ENCODE measurements at places on chromosomes 5 and 9. TPM values are rescaled to one million over a fixed set of nuclear protein-coding genes. Genes with fewer than 3 reads are reported as not detected.
A peak's percentile ranks its signal among the peaks of the same experiment; 100 is the strongest.

SLC34A1 gene
- total RNA-seq = not detected

TAF11L7 gene
- total RNA-seq = not detected

OMD gene
- total RNA-seq = 30.0 TPM

OSMR gene
- total RNA-seq = 54.0 TPM

FGD3 gene
- total RNA-seq = 10.4 TPM

GRCh38 chr9:122479062-122479461 lies 1.3 kb upstream of the OR1J1 start:
- no peak overlapping the region for H3K4me3 ChIP-seq
- H3K27ac ChIP-seq = no peak overlapping the region
- H3K4me1 ChIP-seq = no peaks in the 10 kb centered on the region
- DNase-seq = no peak
- no peaks in the 10 kb centered on the region for H3K27me3 ChIP-seq

DNA sequence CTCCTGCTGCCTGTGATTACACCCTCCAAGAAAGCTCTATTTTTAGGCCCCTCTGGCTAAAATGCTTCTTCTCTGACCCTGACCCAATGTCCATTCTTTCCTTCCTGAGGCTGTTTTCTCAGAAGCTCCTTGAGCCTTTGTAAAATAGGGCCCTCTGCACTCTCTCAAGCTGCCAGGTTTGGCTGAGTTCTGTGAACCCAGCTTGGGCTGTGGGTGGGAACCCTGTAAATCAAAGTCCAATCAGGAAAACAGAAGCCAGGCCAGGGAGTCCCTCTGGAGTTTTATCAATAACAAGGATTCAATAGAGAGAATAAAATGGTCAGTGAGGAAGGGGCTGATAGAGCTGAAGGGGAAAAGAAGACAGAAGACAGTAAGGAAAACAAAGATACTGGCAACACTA lies 43.7 kb upstream of the ERCC6L2 start:
- H3K36me3 ChIP-seq = no peaks in the 10 kb centered on the region
- H3K4me3 ChIP-seq = no peak overlapping the region
- H3K4me1 ChIP-seq = no peaks in the 10 kb centered on the region
- DNase-seq = no peak
- H3K27ac ChIP-seq = no peak overlapping the region

GRCh38 chr9:88015606-88016005 lies 41.3 kb upstream of the CDK20 start:
- no peaks in the 10 kb centered on the region for H3K27me3 ChIP-seq
- no peak overlapping the region for H3K27ac ChIP-seq
- no peaks in the 10 kb centered on the region for H3K4me1 ChIP-seq
- H3K36me3 ChIP-seq = no peaks in the 10 kb centered on the region
- DNase-seq = no peak
- H3K4me3 ChIP-seq = no peak overlapping the region

DNA sequence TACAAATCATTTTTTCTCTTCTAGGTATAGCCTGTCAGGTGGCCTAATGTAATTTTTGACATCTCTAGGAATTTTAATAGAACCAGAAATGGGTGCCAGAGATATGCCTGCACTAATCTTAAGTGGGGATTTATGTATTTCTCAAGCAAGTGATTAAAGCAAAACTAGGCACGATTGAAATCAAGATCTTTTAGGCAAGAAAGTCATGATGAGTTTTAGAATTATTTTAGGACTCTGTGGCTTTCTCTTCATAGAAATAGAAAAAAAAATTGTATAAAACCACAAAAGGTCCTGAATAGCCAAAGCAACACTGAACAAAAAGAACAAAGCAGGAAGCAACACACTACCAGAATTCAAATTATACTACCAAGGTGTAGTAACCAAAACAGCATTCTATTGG lies 952 bp upstream of the AMACR start:
- no peak for DNase-seq
- H3K27me3 ChIP-seq = no peaks in the 10 kb centered on the region
- peak overlapping the region; percentile 70 for H3K4me3 ChIP-seq

GRCh38 chr9:88388203-88388885 lies at the start of gene SPIN1:
Gene SPIN1 (plus strand): TSS chr9:88388444. CDS start chr9:88426540, 38,096 bp downstream.
- H3K36me3 ChIP-seq = no peaks in the 10 kb centered on the region
- peak within 1 kb of the TSS; percentile 99 for H3K27ac ChIP-seq
- H3K4me1 ChIP-seq = no peaks in the 10 kb centered on the region

GRCh38 chr9:16417161-16417560 lies 453.3 kb downstream of the BNC2 start:
- H3K4me3 ChIP-seq = peak overlapping the region; percentile 10
- no peak for DNase-seq
- H3K27ac ChIP-seq = peak overlapping the region; percentile 65
- H3K4me1 ChIP-seq = no peaks in the 10 kb centered on the region

DNA sequence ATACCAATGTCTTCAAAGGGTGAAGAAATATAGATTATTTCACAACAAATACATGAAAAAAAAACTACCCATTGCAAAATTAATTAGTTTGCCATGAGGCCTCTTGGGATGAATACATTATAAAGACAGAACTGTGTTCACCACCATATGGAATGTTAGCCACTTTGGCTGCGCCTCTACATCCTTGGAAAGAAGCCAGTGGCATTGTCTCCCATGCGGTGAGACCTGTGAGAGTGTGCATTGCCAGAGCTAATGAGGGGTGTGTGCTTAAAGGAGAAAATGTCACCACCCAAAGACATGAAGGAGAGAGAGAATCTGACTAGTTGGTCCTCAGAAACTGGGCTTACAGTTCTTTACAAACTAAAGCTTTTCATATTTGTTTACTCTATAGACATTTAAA lies 110.6 kb downstream of the PLPPR1 start:
- no peaks in the 10 kb centered on the region for H3K4me1 ChIP-seq
- H3K36me3 ChIP-seq = no peaks in the 10 kb centered on the region
- H3K27ac ChIP-seq = no peak overlapping the region
- H3K4me3 ChIP-seq = no peak overlapping the region
- no peak for DNase-seq
- H3K27me3 ChIP-seq = no peaks in the 10 kb centered on the region

All from breast epithelium (tissue), 4 donors.